ENCODE measurements at places on chromosomes 12 and 14. TPM values are rescaled to one million over a fixed set of nuclear protein-coding genes. Genes with fewer than 3 reads are reported as not detected.

The NGB gene
- not detected for total RNA-seq

The ASCL4 gene
- not detected for total RNA-seq

The DLST gene
- total RNA-seq, result 73.1 TPM

The CABP1 gene
- total RNA-seq, result 0.27 TPM

GRCh38 chr12:6980740-6981139 is 10.0 kb downstream of the EMG1 start:
- no peak overlapping the region for H3K4me3 ChIP-seq
- H3K36me3 ChIP-seq, result peaks cover 69% of the 10 kb centered on the region
- no peak overlapping the region for H3K27ac ChIP-seq
- no peaks in the 10 kb centered on the region for H3K4me1 ChIP-seq
- no peak for DNase-seq

GRCh38 chr12:47268501-47269454 is 189.0 kb upstream of the AMIGO2 start:
- no peak for DNase-seq
- H3K4me3 ChIP-seq, result peak overlapping the region; percentile 62
- H3K27me3 ChIP-seq, result no peaks in the 10 kb centered on the region

DNA sequence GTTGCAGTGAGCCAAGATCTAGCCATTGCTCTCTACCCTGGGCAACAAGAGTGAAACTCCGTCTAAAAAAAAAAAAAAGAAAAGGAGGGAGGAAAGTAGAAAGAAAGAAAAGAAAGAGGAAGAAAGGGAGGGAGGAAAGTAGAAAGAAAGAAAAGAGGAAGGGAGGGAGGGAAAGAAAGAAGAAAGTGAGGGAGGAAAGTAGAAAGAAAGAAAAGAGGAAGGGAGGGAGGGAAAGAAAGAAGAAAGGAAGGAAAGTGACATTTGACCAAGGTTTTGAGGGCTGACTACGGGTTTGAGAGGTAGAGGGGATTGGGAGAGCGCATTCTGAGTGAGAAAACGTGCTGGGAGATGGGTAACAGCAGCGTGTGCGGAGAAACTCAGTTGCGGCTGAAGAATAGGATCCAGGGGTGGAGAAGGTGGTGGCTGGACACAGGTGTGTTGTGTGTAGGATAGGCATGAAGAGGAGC is 521 bp upstream of the PAPLN start:
- no peak for DNase-seq
- H3K27me3 ChIP-seq, result peaks cover 50% of the 10 kb centered on the region
- no peaks in the 10 kb centered on the region for H3K36me3 ChIP-seq

- H3K4me1 ChIP-seq, result no peaks in the 10 kb centered on the region
- peaks cover 7% of the 10 kb centered on the region for H3K27me3 ChIP-seq
- H3K4me3 ChIP-seq, result no peak overlapping the region
- H3K36me3 ChIP-seq, result no peaks in the 10 kb centered on the region
These were observed 37.3 kb downstream of the LTBP2 start for GRCh38 chr14:74574706-74575105.

DNA sequence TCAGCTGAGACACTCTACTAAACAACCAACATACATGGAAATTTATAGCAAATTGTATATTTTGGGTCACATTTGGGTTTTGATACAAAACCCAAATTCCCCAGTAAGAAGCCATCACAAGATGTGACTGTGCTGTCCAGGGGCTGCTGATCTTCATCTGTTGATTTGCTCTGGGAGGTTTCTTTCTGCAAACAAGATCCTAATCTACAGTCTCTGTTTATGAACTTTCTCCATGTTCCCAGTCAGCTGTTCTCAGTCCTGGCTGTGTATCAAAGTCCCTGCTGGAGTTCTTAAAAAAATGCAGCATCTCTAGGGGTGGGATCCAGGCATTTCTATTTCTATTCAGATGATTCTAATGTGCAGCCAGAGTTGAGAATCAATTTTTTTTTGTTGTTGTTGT is 85.1 kb downstream of the ATP23 start:
- DNase-seq, result no peak
- no peaks in the 10 kb centered on the region for H3K36me3 ChIP-seq

DNA sequence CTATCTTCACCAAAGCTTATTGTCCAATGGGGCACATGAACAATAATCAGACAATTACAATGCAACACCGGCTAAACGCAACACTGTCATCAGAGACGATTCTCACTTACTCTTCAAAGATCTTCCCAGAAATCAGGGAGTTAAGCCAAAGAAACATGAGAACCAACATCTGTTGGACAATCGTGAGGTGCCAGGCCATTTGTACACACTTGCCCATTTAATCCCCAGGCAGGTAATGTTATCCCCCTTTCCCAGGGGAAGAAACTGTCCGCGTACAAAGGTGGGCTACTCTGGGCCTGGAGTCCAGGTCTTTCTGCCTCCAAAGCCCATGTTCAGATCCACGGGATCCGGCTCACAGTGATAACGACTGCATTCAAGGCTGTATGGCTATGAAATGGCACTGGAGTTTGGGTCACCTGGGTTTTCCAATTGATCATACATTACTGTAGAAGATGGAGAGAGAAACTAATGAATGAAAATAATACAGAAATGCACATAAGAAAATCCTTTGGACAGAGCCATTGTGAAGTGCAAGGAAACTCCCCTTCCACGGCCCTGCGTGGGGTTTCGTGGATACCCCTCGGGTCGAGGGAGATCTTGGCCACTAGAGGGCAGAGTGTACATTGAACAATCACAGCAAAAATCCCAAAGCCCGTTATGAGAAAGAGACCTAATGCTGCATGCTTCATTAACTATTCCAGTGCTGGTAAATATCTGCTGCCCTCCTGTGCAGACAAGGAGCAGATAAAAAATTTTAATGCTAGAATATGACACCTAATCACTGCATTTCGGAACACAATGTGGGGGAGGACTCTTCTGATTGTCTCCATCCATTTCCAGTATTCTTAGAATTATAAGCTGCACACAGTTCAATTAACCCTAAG is 111.4 kb downstream of the EGLN3 start:
- H3K27ac ChIP-seq, result no peak overlapping the region
- H3K27me3 ChIP-seq, result no peaks in the 10 kb centered on the region
- DNase-seq, result no peak
- no peaks in the 10 kb centered on the region for H3K4me1 ChIP-seq
- H3K4me3 ChIP-seq, result no peak overlapping the region

GRCh38 chr12:12019881-12020280 is 50.9 kb upstream of the BCL2L14 start:
- no peak overlapping the region for H3K27ac ChIP-seq
- peaks cover 36% of the 10 kb centered on the region for H3K4me1 ChIP-seq
- no peaks in the 10 kb centered on the region for H3K27me3 ChIP-seq

DNA sequence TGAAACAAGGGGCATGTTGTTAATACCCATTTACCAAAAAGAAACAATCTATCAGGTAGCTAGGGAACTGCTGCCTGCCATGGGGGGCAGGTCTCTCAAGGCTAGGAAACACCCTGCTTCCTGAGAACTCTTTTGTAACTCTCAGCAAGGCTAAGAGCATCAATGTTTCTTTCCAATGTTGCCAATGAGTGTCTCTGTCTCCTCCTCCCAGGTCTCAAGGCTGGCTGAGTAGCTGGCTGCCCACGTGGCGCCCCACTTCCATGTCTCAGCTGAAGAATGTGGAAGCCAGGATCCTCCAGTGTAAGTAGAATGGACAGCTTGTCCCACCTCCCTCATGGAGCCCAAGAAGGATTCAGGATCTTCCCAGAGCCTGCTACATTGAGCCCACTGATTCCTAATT is 3.4 kb downstream of the ABHD4 start:
- no peak for DNase-seq
- no peaks in the 10 kb centered on the region for H3K27me3 ChIP-seq
- H3K4me3 ChIP-seq, result no peak overlapping the region
- peaks cover 28% of the 10 kb centered on the region for H3K4me1 ChIP-seq
- no peak overlapping the region for H3K27ac ChIP-seq

DNA sequence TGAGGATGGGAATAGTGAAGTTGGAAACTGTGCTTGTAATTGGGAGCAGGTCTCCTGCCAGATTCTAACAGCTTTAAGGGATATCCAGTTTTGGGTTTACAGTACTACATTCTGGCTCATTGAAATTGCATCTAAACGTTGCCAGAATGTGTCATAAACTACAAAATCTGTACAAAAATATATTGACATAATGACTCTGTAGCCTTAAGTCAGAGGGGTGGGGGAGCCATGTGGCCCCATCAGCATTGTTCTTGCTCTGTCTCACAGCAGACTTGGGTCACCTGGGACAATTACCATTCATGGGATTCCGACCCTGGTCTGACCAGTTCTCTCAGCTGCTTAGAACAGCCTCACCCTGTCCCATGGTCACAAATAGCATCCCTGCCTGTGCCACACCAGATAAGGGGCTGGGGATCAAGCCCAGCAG is 43.3 kb upstream of the MED13L start:
- H3K27ac ChIP-seq, result no peak overlapping the region
- H3K36me3 ChIP-seq, result no peaks in the 10 kb centered on the region
- H3K4me1 ChIP-seq, result peaks cover 41% of the 10 kb centered on the region
- H3K27me3 ChIP-seq, result no peaks in the 10 kb centered on the region
- no peak for DNase-seq
- H3K4me3 ChIP-seq, result no peak overlapping the region

DNA sequence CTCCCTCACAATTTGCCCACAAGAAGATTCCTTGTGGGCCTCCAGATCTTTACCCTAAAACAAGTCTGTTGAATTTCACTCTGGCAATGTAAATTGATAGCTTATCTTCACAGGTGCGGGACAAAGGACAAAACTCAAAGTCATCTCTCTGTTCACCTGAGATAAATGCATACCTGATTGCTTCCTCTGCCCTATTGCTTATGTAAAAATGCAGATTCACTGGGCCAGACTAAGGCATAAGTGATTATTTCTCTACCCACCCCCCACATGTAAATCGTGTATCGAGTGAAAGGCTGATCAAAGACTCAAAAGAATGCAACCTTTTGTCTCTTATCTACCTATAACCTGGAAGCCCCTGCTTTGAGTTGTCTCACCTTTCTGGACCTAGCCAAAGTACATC is 316.8 kb downstream of the SSPN start:
- no peak overlapping the region for H3K4me3 ChIP-seq
- DNase-seq, result no peak
- H3K4me1 ChIP-seq, result peaks cover 1% of the 10 kb centered on the region

Data from activated B cell treated with CpG ODN at 0.5 μM for 24 hours (primary cell).